ENCODE measurements at places on chromosomes 5 and 9.

- DNase-seq: no peak
Measured at GRCh38 chr5:149839761-149840160, 104.8 kb downstream of the PDE6A start.

- DNase-seq: peak; percentile 50
Measured at GRCh38 chr9:19028835-19029451, 4.1 kb downstream of the SAXO1 start.

DNA sequence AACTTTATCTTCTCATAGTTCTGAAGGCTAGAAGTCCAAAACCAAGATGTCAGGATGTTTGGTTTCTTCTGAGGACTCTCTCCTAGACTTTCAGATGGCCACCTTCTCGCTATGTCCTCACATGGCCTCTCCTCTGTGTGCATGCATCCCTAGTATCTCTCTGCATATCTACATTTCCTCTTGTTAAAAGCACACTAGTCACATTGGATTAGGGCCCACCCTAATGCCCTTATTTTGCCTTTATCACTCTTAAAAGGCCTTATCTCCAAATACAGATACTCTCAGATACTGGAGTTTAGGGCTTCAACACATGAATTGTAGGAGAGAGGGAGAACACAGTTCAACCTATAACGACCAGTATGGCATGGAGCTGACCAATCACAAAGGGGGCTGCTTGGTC, 151.7 kb downstream of the PRELID2 start:
- no peak for DNase-seq

DNA sequence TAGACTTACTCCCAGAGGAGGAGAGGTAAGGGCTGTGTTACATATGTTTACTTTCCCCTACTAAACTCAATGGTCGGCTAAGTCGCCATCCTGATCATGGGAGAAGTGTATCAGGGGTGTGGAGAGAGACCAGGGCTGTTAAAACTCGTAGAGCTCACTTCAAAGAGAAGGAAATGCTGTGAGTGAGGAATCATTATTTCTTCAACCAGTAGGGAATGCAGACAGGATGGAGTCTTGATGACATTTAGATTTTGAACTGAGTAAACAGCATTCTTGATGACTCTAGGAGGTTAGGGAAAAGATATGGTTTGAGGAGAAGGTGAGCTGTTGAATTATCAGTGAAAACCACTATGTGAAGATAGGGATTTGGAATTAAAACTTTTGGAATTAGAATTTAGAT, 17.3 kb downstream of the RECK start:
- no peak for DNase-seq

DNA sequence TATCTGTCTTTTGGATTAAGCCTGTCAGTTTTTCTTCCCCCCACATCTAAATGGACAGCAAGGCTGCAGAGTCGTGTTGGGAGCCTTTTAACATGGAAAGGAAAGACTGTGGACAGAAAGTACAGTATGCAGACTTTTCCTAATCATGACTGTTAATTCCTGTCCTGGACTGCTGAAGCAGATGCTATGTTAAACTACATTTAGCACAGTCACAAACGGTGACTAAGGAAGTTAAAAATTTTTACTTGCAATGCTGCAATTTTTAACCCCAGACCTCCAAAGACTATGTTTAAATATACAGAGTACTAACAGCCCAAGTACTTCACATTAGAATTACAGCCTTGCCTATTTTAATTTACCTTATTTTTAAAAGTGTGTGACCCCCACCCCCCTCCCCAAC, 51.8 kb downstream of the ELAVL2 start:
- DNase-seq: no peak

DNA sequence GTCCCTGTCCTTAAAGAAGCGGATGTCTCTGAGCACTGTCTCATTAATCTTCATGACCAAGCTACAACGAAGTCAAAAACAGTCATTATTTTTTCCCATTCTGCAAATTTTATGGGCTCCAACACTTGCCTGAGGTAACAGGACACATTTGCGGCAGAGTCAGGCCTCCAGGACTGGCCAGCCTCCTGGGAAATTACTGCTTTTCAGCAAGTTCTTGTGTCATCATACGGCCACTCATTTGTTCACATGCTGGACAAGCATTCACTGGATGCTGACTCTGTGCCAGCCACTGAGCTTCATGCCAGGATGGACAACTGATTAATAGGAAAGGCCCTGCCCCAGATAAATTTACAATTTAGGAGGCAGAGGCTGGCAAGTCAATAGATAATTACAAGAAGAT, 305.7 kb downstream of the ACTL7B start:
- peak; percentile 75 for DNase-seq

DNA sequence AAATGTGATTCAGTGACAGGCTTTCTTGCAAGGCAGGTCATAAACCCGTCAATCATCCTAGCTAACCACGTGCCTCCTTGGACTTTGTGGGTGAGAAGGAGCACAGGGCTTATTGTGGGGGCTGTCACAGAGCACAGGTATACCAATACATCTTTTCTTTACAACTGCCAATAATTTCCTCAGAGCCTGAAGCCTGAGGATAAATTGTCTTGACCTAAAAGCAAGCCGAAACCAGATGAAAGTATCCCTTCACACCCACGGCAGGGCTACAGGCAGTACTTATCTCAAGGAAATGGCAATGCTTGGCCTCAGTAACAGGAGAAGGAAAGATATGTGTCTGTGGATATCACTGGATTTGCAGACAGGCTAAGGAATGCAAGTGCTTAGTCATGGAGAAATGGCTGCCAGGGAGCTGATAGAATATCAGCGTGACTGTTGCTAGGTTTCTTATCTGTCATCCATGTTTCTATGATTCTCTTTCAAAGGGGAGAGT, 90.3 kb upstream of the ZNF366 start:
- peak; percentile 83 for DNase-seq

DNA sequence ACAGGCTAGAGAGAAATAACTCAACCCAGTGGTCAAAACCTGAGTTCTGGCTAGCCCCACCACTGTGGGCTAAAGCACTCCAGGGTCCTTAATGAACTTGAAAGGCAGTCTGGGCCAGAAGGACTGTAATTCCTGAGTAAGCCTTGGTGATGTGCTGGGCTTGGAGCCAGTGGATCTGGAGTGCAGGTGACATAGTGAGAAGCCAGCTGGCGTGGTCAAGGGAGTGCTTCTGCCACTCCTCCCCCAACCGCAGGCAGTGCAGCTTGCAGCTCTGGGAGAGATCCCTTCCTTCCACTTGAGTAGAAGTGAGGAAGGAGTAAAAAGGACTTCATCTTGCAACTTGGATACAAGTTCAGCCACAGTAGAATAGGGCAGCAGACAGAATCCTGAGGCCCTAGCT, 424.0 kb downstream of the CDH18 start:
- DNase-seq: no peak

All from fibroblast of gingiva (primary cell).